CD8-positive, alpha-beta memory T cell (primary cell): ENCODE measurements at places on chromosomes 7 and 10. TPM values are rescaled to one million over a fixed set of nuclear protein-coding genes. Genes with fewer than 3 reads are reported as not detected.

- no peak for DNase-seq
These were observed 88.0 kb upstream of the ADAM12 start for GRCh38 chr10:126476246-126476645.

Gene BMPER
- total RNA-seq, result not detected

Gene NUPR2
- not detected for total RNA-seq

Gene MEIG1
- total RNA-seq, result 1.2 TPM

Gene HYAL4
- total RNA-seq, result not detected

DNA sequence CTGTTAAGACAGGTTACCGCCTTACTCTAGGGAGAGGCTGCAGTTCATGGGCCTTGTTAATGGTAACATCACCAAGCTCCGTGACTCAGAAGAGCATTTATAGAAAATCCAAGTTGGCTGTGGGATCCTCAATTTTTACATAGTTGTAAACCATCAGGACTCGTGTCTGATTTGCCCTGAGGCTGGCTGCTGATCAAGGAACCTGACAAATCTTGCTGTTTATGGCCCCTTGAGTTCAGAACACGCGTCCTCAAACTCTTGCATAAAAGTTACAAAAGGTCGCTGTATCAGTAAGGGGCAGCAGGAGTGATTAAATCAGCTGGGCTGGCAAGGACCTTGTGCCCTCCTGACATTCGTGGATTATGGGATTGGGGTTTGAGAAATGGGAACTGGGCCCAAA lies 4.6 kb downstream of the SLC13A4 start:
- DNase-seq, result no peak

Gene FOXP2
- not detected for total RNA-seq

- DNase-seq, result no peak
These were observed 2.6 kb downstream of the ZNF655 start for GRCh38 chr7:99560834-99561736.

- DNase-seq, result no peak
These were observed 81.4 kb downstream of the LRRC4 start for GRCh38 chr7:127949769-127950222.

- no peak for DNase-seq
These were observed 89.4 kb downstream of the RALA start for GRCh38 chr7:39712751-39713150.

DNA sequence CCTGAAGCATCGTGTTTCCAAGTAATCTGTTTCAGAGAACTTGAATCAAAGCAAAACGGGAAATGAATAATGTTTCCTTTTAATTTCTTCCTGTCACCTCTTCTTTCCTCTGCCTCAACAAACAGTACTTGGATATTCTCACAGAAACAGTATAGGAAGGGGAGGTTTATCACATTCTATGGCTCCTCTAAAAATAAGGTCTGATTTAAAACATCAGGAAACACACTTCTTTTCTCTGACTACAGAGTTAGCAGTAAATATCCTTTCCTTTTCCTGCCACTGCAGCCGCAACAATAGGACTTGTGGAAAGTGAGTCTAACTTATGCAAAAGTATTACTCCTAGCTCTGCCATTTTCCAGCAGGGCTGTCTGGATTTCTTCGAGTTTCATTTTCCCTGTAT lies 62.3 kb downstream of the CH25H start:
- DNase-seq, result no peak
